ENCODE measurements at places on chromosomes 7 and 10. TPM values are rescaled to one million over a fixed set of nuclear protein-coding genes. Genes with fewer than 3 reads are reported as not detected.

- no peak overlapping the region for H3K4me3 ChIP-seq
- H3K27ac ChIP-seq, result no peak overlapping the region
- no peak for DNase-seq
Observed at GRCh38 chr7:131342864-131343442, 15.3 kb downstream of the MKLN1 start.

AIMP2 gene
- 48.3 TPM for total RNA-seq

DNA sequence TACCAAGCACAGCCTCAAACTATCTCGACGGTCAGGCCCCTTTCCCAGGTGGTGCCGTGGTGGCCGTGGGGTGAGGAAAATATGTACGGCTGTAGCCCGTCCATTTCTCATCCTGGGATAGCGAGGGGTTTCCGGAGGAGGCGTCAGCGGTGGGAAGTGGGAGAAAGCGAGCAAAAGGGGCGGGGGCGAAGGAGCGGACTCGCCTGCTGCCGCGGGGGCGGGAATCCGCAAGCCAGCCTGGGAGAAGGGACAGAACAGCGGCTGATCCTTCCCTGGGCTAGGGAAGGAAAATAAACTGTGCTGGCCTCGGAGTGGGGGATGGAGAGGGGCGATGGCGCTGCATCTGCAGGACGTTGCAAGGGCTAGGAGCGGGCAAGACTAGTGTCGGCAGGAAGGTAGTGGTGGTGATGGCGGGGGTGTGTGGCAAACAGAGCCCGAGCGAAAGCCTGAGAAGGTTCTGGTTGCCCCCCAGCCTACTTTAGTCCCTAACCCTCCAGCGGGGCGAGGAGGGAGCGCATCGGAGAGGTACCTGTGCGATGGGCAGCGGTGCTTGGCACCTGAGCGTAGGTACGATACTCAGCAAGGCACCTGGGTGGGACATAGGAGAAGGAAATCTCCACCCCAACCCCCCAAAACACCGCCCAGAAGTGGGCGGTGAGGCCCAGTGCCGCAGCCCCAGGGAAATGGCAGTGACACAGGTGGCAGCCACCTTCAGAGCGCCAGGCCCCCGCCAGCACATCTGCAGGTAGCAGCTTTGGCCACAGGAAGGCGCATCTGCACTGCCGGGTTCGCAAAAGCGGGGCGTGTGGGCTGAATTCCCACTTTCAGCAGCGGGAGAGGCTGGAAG is 49.9 kb upstream of the STEAP1B start:
- no peak overlapping the region for H3K27ac ChIP-seq
- no peaks in the 10 kb centered on the region for H3K36me3 ChIP-seq
- H3K4me3 ChIP-seq, result peak overlapping the region; percentile 61
- peaks cover 5% of the 10 kb centered on the region for H3K4me1 ChIP-seq
- H3K27me3 ChIP-seq, result peaks cover 10% of the 10 kb centered on the region
- no peak for DNase-seq

GRCh38 chr7:135467207-135467711 is 42.6 kb downstream of the CNOT4 start:
- no peak overlapping the region for H3K27ac ChIP-seq
- H3K27me3 ChIP-seq, result no peaks in the 10 kb centered on the region
- DNase-seq, result no peak
- no peaks in the 10 kb centered on the region for H3K36me3 ChIP-seq

GRCh38 chr7:14688208-14688607 is 214.3 kb downstream of the DGKB start:
- no peaks in the 10 kb centered on the region for H3K27me3 ChIP-seq
- no peak overlapping the region for H3K27ac ChIP-seq
- H3K4me1 ChIP-seq, result no peaks in the 10 kb centered on the region

AHR gene
- total RNA-seq, result 40.4 TPM

- H3K36me3 ChIP-seq, result no peaks in the 10 kb centered on the region
- no peaks in the 10 kb centered on the region for H3K4me1 ChIP-seq
- H3K4me3 ChIP-seq, result no peak overlapping the region
- no peak overlapping the region for H3K27ac ChIP-seq
- DNase-seq, result no peak
Observed at GRCh38 chr7:139505563-139505962, 17.9 kb upstream of the CLEC2L start.

DNA sequence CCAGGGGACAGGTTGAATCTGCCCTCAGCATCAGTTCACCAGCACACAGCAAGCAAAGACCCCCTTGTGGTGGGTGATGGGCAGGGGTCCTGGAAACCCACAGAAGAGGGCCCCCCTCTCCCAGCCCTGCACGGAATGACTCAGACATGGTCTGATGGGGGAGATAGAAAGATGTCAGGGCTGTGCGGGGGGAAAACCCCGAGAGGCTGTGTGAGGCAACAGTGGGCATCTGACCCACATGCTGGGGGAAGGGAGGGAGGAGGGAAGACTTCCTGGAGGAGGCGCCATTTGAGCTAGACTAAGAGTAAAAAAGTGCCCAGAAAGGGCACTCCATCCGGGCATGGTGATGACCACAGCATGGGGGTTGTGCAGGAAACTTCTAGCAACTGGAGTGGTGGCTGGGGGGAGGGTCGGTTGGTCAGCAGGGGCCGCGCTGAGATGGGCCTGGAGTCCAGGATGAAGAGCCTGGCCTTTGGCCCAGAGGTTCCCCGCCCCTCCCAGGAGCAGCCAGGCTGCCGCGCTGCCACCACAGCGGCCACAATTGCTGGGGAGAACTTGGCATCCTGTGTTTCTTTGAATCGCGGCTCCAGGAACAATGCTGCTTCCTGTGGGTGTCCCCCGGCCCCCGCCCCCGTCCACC is 2.5 kb downstream of the LFNG start:
- H3K27ac ChIP-seq, result peak overlapping the region; percentile 37
- DNase-seq, result no peak
- H3K36me3 ChIP-seq, result no peaks in the 10 kb centered on the region
- no peaks in the 10 kb centered on the region for H3K27me3 ChIP-seq
- H3K4me1 ChIP-seq, result peaks cover 65% of the 10 kb centered on the region
- peak overlapping the region; percentile 64 for H3K4me3 ChIP-seq

DNA sequence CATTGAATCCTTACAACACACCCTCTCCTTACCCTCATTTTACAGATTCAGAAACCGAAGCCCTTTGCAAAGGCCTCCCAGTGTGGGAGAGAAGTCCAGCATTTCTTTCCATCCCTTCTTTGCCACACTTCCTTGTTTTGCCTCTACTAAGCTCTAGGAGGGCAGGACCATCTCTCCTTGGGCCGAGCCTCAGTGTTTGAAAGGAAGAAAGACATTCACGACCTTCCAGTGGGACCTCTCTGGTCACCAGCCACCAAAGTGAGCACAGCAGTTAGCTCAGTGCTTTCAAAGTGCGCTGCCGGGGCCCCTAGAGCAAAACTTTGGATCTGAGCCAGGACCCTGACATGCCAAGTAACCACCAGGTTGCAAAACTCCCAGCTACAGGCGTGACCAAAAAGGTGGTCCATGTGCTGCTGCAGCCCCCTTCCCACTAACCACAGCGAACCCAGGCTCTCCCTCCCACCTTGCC is 12.4 kb downstream of the CTBP2 start:
- no peak overlapping the region for H3K4me3 ChIP-seq
- no peaks in the 10 kb centered on the region for H3K27me3 ChIP-seq
- peaks cover 50% of the 10 kb centered on the region for H3K4me1 ChIP-seq
- no peak for DNase-seq
- H3K27ac ChIP-seq, result peak overlapping the region; percentile 71
